Stimulated activated CD8-positive, alpha-beta memory T cell treated with anti-CD3 and anti-CD28 coated beads, Interleukin-12 subunit alpha, Interleukin-12 subunit beta, amount 100 ng/mL, for 4 hours (primary cell): ENCODE measurements at places on chromosomes 12 and 14.

GRCh38 chr12:25629341-25629740 lies 76.3 kb upstream of the LMNTD1 start:
- no peak for DNase-seq

DNA sequence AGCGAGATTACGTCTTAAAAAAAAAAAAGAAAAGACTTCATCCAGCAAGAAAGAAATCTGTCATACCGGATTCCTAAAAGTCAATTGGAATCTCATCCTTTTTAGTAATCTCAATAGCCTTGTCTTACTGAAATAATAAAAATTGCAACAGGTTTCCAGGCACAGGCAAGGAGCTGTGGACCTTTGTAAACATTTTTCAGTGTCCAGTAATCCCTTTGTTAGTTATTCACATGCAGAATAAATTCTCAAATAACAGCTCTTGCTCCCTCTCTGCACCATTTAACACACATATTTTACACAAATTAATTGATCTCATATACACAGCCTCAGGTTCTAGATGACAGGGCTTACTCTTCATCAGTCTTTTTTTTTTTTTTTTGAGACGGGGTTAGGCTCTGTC lies 22.0 kb upstream of the CALM1 start:
- DNase-seq: no peak

DNA sequence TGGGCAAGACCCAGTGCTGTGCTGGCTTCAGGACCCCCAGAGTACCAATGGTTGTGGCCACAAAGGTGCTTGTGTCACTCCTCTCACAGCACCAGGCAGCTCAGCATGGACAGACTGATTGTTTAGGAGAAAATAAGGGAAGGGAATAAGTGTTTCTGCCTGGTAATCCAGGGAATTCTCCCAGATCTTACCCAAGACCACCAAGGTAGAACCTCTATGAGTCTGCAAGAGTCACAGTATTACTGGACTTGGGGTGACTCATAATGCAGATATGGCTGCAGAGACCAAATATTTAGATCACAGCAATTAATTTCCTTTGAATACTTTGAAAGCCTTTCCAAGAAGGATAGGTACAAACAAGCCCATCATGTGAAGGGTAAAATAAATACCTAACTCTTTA lies 1178.3 kb upstream of the FLRT2 start:
- no peak for DNase-seq

GRCh38 chr14:94921882-94922585 lies 152.1 kb upstream of the GSC start:
- no peak for DNase-seq

DNA sequence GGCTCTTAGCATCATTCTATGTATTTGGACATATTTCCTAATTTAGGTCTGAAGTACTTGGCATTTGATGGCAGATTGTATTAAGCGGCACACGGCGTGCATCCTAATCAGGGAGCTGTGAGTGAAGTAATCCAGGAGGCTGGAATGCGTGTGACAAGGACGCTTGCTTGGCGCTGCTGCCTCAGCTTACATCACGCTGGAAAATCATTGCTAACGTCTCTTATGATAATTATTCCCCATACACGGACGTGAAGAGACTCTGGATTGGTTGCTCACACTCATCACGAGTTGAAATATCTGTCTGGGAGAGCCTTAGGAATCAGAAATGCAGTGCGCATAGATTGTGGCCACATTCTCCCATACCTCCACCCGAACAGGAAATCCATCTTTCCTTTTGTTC lies 85.3 kb downstream of the FBXW8 start:
- DNase-seq: no peak

GRCh38 chr12:2126676-2127406 lies 74.1 kb downstream of the CACNA1C start:
- no peak for DNase-seq

DNA sequence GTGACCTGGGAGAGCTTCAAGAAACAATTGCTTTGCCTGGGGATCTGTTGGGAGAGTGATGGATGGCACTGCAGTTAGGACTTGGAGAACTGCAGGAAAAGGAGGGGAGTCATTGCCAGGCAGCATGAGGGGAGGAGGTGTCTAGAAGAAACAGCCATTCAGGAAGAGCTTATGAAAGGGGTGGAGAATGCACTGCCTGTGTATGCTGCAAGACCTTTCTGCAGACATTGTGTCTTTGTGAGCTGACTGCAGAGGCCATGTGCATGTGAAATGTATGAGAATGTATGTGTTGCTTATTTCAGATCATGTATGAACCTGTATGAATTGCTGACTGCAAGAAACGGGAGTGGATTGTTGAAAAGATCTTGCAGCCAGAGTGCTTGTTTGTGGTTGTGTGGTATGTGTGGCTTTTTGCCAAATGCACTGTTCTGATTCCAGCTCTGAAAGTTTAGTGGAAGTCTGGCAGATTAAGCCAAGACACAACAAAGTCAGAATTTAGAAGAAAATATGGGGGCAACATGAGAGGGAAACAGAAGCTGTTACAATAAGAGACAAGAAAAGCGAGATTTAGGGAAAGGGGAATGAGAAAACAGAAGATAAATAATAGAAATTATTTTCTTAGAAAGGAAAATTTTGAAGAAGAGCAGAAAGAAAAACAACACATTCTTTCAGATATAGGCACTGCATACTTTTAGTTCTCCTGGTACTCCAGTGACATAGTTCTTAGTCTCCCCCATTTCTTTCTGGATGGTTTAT lies 9.8 kb upstream of the RIMKLB start:
- DNase-seq: no peak

DNA sequence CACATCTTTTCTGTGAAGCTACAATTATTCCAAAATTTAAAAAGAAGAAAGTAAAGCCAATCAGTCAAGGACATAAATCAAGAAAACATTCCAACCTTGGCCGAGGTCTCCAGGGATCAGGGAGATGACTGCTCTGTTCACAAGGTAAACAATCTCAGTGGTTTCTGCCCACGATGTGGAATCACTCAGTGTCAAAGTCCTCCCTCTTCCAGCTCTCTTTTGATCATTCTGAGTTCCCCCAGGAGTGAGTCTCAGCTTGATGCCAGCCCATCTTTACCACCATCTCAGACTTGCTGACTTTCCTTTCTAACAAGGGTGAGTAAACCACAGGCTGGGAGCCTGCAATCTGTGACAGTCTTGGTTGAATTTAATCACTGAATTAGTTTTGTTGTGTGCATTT lies 4.8 kb upstream of the SERPINA9 start:
- DNase-seq: no peak

DNA sequence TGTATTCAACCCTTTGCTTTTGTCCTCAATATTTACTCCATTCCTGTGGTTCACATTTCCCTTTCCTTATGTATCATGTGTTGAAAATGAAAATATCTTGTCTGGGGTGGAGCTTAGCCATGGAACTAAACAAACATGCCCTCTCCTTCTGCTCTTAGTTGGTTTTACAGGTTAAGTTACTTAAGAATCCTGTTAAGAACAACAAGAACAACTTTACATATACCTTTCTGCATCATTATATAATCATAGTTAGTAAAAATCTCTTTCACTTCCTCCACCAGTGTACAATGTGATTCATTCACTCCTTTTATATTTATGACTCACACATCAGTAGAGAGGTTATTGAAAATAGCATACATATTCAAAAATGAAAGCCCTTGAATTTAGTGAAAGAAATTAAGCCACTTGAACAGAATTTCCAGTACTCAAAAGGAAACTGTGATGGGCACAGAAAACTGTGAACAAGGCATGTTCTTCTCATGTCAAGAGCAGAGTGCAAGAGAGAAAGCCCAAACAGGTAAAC lies 307.7 kb downstream of the CCDC91 start:
- no peak for DNase-seq

GRCh38 chr14:34004881-34005280 lies 54.0 kb upstream of the EGLN3 start:
- no peak for DNase-seq

DNA sequence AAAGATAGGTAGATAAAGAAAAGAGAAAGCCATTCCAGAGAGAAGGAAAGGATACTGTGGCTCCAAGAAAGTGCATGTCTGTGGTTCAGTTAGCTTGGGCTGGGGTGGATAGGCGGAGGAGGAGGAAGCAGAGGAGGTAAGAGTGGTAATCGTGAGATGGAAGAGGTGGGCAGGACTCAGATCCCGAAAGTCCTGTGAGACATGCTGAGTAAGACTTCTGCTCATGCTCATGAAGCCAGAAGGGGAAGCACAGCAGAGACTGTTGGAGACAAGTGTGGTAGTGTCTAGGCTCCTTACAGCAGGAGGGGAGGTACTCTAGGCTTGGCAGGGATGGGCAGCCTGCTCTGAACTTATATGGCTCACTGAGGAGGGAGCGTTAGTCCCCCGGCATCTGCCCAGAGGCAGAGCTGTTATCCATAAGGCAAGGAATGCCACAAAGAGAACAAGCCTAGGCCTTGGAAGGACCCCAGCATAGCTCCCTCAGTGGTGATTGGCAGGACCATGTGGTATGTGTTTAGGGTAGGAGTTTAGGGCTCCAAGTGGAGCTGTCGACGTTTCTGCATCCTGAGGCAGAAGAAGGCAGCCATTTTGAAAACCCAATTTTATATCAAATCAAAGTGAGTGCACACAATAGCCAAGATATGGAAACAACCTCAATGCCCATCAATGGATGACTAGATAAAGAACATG lies 135.3 kb downstream of the SMOC1 start:
- DNase-seq: no peak

GRCh38 chr12:116773276-116773731 lies 35.2 kb downstream of the RNFT2 start:
- no peak for DNase-seq

DNA sequence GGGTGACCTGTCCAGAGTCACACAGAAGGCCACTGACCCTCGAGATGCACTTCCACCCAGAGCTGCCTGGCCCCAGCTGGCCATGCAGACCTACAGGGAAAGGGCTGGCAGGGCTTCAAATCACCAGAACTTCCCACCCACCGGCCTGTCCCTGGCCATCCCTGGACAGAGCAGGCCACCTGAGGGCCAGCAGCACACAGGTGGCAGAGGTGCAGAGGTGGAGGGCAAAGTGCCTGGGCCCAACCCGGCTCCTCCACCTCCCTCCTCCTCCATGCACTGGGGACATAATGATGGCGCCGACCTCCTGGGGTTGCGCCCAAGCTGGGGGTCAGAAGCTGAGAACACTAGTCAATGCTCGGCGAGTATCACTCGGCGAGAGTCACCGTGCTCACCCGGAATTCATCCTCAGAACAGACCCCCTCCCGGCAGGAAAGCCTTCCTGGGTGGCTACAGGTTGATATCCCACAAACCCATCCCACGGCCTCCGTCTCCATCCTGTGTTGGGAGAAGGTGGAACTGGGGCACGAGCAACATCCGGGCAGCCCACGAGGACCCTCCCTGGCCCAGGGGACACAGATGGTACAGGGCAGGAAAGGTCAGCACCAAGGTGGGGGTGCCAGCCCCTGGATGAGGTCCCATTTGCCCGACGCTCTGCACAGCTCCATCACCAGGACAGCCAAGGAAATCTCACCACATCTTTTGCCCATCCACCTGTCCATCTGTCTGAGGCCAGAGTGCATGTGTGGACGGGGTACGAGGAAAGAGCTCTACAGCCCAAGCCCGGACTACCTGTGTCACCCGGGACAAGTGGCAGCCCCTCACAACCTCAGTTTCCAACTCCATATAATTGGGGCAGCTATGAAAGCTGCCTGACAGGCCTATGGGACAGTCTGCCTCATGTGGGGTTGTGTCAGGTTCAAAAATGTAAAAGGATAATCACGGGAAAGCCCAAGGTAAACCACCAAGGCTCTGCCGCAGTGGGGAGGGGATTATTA lies 10.8 kb downstream of the BEGAIN start:
- DNase-seq: no peak

- no peak for DNase-seq
Observed at GRCh38 chr14:75484711-75485429, 37.4 kb upstream of the BATF start.

GRCh38 chr12:78181544-78182162 lies 351.0 kb downstream of the NAV3 start:
- no peak for DNase-seq
